ENCODE measurements at places on chromosomes 1 and 21. TPM values are rescaled to one million over a fixed set of nuclear protein-coding genes. Genes with fewer than 3 reads are reported as not detected.

The LDLRAD1 gene
- total RNA-seq: not detected

The TARS2 gene
- total RNA-seq: 21.5 TPM

The TSPEAR gene
- total RNA-seq: not detected

The HNRNPCL1 gene
- not detected for total RNA-seq

The RSPO1 gene
- total RNA-seq: not detected

The SELENBP1 gene
- 18.0 TPM for total RNA-seq

The SFN gene
- total RNA-seq: 0.42 TPM

The EPHA10 gene
- not detected for total RNA-seq

The DTL gene
- 26.5 TPM for total RNA-seq

The EPHA8 gene
- total RNA-seq: not detected

The CELA3B gene
- not detected for total RNA-seq

The ARHGEF16 gene
- 0.51 TPM for total RNA-seq

The AMPD1 gene
- total RNA-seq: not detected

The IFNLR1 gene
- total RNA-seq: not detected

The GUCA2A gene
- not detected for total RNA-seq

The PADI2 gene
- total RNA-seq: not detected

The EXOC8 gene
- 13.2 TPM for total RNA-seq

The SLC44A5 gene
- total RNA-seq: 1.6 TPM

The S100A10 gene
- total RNA-seq: 779 TPM

The FAAH gene
- not detected for total RNA-seq

The ATAD3C gene
- total RNA-seq: not detected

The PROK1 gene
- total RNA-seq: not detected

The GCSAML gene
- total RNA-seq: not detected

The AMY2A gene
- total RNA-seq: not detected

The GREM2 gene
- total RNA-seq: not detected

The COA7 gene
- total RNA-seq: 28.6 TPM

The RCSD1 gene
- total RNA-seq: 1.00 TPM

The LMX1A gene
- total RNA-seq: not detected

The DOP1B gene
- 9.9 TPM for total RNA-seq

The KCNJ6 gene
- total RNA-seq: not detected

The RHBG gene
- not detected for total RNA-seq

Measured in endothelial cell of umbilical vein (primary cell).